ENCODE measurements at places on chromosomes 6 and 20.

GRCh38 chr6:11770546-11771466, 7.8 kb downstream of the ADTRP start:
- H3K27me3 ChIP-seq = no peaks in the 10 kb centered on the region
- H3K27ac ChIP-seq = peak overlapping the region; percentile 94
- H3K36me3 ChIP-seq = no peaks in the 10 kb centered on the region
- H3K4me1 ChIP-seq = peaks cover 28% of the 10 kb centered on the region

DNA sequence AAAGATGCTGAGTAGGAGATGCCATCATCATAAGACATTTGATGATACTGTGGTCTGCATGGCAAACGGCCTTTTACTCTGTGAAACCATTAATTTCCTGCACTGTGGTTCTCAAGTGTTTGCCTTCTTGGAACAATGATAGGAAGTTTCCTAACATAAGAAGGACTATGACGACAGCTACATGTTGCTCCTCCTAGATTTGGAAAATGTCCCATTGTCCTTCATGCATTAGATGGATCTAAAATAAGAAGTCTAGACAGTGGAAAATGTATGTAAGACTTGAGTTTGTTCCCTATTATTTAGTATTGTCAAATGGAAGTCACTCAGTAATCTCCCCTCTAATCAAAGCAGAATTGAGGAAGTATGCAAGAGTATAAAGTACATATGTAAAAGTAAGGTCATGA, 98.5 kb upstream of the TMEM170B start:
- no peaks in the 10 kb centered on the region for H3K27me3 ChIP-seq
- H3K4me3 ChIP-seq = no peak overlapping the region
- H3K27ac ChIP-seq = no peak overlapping the region

- H3K4me1 ChIP-seq = peaks cover 2% of the 10 kb centered on the region
- H3K4me3 ChIP-seq = no peak overlapping the region
- H3K27ac ChIP-seq = no peak overlapping the region
- H3K27me3 ChIP-seq = no peaks in the 10 kb centered on the region
Observed at GRCh38 chr6:12024699-12025434, 12.8 kb downstream of the HIVEP1 start.

DNA sequence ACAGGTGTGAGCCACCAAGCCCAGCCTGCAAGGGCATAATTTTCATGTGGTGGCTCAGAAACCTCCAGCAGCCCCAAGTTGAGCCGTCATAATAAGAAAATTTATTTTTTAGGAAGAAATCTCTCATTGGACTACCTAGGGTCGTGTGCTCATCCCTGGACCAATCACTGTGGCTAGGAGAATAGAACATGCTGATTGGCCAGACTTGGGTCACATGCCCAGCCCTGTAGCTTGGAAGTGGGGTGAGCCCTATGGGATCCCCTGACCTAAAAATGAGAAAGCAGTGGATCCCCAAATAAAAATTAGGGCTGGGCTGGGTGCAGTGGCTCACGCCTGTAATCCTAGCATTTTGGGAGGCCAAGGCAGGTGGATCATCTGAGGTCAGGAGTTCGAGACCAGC, 155.3 kb downstream of the ZNF217 start:
- no peak for DNase-seq
- no peaks in the 10 kb centered on the region for H3K4me1 ChIP-seq
- no peaks in the 10 kb centered on the region for H3K27me3 ChIP-seq

GRCh38 chr6:6915813-6916547, 191.8 kb upstream of the RREB1 start:
- no peaks in the 10 kb centered on the region for H3K36me3 ChIP-seq
- no peak overlapping the region for H3K4me3 ChIP-seq
- no peak for DNase-seq
- H3K27ac ChIP-seq = no peak overlapping the region

DNA sequence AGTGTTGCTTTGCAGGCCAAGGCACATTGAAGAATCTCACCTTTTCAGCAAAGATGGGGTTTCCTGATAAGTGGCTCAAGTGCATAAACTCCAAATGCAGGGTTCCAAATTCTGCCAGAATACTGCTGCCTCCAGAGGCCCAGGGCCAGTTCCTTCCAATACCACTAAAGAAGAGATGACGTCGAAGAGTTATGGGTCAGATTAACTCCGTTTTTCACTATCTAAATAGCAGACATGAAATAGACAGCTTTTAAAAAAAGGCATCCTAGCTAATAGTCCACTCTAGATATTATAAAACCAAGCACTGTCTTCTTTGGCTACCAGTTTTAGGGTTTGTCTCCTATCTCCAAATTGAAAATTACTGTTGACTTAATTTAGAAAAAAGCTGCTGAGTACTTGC, 126.3 kb upstream of the FAM184A start:
- H3K4me1 ChIP-seq = no peaks in the 10 kb centered on the region
- no peak overlapping the region for H3K4me3 ChIP-seq
- no peak overlapping the region for H3K27ac ChIP-seq
- DNase-seq = no peak

DNA sequence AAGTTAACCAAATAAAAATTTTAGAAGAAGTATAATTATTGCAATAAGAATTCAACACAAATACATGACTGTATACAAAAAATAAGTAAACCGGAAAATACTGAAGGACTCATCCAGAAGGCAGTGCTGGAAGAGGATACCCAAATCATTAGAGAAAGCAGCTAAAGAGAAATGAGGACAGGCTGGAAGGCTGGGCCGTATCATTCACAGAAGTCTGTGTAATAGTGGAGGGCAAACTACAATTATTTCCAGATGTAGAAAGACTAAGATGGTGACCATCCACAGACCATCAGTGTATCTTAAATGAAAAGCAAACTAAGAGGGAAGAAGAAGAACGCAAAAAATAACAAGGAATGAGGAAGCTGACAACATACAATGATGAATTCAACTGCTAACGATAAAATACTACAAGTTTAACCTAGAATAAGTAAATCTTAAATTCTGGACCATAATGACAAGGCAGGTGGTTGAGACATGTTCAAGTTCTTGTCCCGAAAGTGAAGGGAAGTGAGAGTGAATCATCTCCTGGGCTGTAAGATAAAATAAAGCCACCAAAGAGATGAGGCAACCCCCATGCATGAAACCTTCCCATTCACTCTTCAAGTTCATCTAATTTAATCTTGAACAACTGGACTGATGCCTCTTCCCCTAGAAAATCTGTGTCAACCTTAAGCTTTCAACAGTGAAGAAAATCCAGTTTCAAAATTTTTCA, 71.5 kb downstream of the SLC23A2 start:
- H3K27ac ChIP-seq = no peak overlapping the region
- DNase-seq = no peak
- H3K36me3 ChIP-seq = no peaks in the 10 kb centered on the region
- H3K27me3 ChIP-seq = no peaks in the 10 kb centered on the region

- H3K4me1 ChIP-seq = peaks cover 20% of the 10 kb centered on the region
- no peak overlapping the region for H3K4me3 ChIP-seq
- DNase-seq = peak; percentile 58
- no peak overlapping the region for H3K27ac ChIP-seq
- H3K27me3 ChIP-seq = no peaks in the 10 kb centered on the region
Observed at GRCh38 chr20:10649080-10649796, 24.6 kb downstream of the JAG1 start.

- peaks cover 1% of the 10 kb centered on the region for H3K36me3 ChIP-seq
- DNase-seq = no peak
- H3K4me3 ChIP-seq = no peak overlapping the region
- no peak overlapping the region for H3K27ac ChIP-seq
- no peaks in the 10 kb centered on the region for H3K4me1 ChIP-seq
- H3K27me3 ChIP-seq = no peaks in the 10 kb centered on the region
Observed at GRCh38 chr6:170393807-170394399, 87.3 kb downstream of the FAM120B start.

- H3K4me1 ChIP-seq = no peaks in the 10 kb centered on the region
- no peaks in the 10 kb centered on the region for H3K27me3 ChIP-seq
- no peak for DNase-seq
- H3K27ac ChIP-seq = no peak overlapping the region
- H3K36me3 ChIP-seq = no peaks in the 10 kb centered on the region
Observed at GRCh38 chr20:57428324-57429158, 37.3 kb downstream of the RBM38 start.
